Jurkat, Clone E6-1 (cell line): ENCODE measurements at places on chromosomes 7 and 10.

- no peak for DNase-seq
These were observed 145.7 kb downstream of the PAXIP1 start for GRCh38 chr7:154857240-154857639.

- no peak for DNase-seq
These were observed 403 bp downstream of the CDK6 start for GRCh38 chr7:92835851-92836488.

- DNase-seq: no peak
These were observed 10.0 kb downstream of the WNT2 start for GRCh38 chr7:117312593-117313580.

DNA sequence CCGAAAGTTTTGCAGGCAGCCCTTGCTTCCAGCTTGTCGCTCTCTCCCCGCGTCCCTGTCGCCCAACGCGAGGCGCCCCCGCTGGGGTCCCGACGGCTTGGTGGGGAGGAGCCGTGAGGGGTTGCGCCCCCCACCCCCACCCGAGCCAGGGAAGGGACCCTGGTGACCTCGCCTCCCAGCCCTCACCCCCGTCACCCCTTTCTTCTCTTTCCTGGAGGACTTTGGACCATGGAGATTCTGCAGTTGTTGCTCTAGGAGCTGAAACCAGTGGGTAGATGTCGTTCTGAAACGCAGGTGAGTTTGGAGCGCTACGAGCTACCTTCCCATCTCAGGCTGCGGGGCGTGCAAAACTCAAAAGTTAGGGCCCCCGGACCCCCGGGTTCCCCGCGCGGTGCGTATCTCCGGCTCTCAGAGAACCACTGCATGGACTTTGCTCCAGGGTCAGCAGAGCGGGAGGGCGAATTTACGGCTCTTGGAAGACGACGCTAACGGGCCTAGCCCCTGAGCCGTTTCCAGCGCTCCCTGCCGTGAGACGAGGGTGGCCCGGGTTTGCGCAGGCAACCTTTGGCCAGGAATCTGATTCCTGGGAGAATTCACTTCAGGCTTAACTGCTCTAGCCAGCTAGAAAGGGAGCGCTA, 684 bp upstream of the ATXN7L1 start:
- no peak for DNase-seq

DNA sequence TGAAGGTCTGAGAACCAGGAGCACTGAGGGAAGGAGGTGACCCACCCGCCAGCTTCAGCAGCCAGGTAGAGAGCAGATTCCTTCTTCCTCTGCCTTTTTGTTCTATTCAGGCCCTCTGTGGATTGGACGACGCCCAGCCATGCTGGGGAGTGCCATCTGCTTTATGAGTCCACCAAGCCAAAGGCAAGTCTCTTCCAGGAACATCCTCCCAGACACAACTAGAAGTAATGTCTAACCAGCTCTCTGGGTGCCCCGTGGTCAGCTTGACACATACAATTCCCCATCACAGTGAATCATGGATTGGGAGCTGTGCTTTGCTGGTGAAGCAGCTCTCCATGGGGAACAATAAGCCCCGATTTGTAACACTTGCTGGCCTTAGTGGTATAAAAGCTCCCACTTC, 125.2 kb downstream of the CCDC3 start:
- DNase-seq: no peak

DNA sequence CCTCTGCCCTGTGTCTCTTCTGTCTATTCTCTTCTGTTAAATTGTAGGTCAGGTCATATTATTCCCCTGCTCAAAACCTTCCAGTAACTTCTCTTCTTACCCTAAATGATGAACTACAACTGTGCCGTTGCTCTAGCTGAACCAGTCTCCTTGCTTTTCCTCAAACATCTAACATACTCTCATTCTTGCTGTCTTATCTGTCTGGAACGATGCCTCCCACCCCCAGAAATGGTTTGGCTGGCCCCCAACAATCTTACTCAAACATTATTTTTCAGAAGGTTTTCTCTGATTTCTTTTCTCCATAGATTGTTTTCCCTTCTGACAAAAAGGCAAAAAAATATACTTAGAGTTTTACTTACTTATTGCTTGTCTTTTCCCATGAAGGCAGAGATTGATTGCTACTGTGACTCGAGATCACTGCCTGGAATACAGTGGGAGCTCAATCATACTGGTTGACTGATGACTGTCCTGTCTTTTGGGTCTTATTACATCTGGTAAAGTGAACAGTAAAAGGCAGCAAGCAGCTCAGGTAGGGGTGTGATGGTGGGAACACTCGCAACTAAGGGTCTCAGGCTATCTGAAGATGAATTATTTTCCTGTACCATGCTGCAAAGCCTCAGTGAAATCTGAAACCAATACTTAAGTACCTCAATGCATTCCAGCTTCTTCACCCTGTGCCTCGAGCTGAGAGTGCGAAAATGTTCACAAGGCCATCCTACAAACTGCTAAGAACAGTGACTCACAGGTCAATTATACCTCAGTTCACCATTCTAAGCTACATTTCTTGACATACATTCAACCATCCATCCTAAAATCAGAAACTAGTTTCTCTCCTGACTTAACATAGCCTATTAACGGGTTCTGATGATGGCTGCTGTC, 67.6 kb downstream of the DNMBP start:
- DNase-seq: no peak

DNA sequence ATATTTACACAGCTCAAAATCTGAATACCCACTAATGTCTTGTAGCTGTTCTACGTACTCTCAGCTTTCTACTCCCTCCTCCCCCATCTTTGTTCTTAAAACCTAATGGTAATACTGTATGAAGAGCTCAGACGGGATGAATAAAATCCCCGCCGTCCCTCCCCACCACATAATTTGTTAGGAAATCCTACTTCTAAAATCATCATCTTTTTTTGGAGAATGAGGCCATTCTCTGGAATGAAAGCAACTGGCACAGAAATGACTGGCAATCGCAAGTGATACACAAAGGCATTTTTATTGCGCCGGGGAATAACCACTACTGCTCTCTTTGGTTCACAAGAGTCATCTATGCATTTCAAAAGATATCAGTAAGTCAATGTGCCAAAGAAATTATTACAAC, 27.3 kb downstream of the SLC35B4 start:
- no peak for DNase-seq

GRCh38 chr7:2282185-2282751, 32.0 kb downstream of the SNX8 start:
- DNase-seq: no peak

GRCh38 chr7:1883031-1883761, 213.1 kb downstream of the ELFN1 start:
- no peak for DNase-seq
